ENCODE measurements at places on chromosomes 4 and X. TPM values are rescaled to one million over a fixed set of nuclear protein-coding genes. Genes with fewer than 3 reads are reported as not detected.

DNA sequence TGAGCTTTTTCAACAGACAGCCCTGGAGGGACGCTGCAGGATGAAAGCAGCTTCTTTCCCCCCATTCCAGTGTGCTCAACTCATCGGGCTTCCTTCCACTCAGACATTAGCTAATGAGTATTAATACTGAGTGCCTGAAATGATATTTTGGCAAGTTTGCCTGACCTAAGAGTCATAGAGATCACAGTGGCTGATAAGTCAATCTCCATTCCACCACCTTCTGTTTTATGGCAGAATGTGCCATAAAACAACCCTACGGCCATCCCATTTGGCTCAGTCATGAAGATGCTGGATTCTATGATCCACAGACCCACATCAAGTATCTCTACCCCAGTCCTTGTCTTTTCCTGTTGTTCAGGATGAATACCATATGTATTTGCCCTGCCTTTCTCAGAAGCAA is 48.3 kb upstream of the MAB21L2 start:
- no peak for DNase-seq

- no peak for DNase-seq
These were observed 238.1 kb downstream of the ARAP2 start for GRCh38 chr4:36006226-36006625.

DNA sequence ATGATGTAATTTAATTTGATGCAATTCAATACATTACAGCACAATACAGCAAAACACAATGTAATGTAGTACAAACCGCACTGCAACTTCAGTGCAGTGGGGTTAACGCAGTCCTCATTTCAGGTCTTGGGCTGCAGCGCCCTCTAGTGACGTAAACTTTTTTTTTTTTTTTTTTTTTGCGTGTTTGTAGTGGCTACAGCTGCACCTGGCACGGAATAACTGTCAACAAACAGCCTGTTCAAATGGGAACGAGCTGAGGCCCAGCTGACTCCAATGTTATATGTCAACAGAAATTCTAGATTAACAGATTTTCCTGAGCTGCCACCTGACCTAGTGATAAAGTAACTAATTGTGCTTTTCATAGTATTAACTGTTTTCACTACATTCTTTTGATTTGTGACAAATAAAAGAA is 33.5 kb upstream of the RASSF6 start:
- peak; percentile 78 for DNase-seq

DNA sequence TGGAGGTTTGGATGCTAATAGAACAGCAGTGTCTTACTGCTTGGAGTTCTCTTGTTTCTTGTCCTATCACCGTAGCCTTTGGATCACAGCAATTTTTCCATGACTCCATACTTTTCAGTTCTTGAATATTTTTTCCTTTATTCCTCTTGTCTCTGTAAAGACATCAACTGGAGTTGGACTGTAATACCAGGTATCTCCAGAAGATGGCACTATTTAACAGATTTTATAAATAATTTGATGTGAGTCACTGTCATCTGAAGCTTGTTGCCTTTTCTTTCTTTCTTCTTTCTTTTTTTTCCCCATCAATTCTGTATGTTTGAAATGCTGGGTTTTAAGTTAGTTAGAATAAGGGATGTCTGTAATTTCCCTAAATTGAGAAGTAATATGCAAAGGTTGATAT is 24.1 kb downstream of the HPRT1 start:
- DNase-seq = peak; percentile 73

- no peak for DNase-seq
These were observed 331.9 kb upstream of the GALNT7 start for GRCh38 chr4:172836661-172837060.

- no peak for DNase-seq
These were observed 212.7 kb downstream of the SLIT2 start for GRCh38 chr4:20464381-20464780.

- DNase-seq = no peak
These were observed 63.0 kb downstream of the GPC3 start for GRCh38 chrX:133922390-133922771.

DNA sequence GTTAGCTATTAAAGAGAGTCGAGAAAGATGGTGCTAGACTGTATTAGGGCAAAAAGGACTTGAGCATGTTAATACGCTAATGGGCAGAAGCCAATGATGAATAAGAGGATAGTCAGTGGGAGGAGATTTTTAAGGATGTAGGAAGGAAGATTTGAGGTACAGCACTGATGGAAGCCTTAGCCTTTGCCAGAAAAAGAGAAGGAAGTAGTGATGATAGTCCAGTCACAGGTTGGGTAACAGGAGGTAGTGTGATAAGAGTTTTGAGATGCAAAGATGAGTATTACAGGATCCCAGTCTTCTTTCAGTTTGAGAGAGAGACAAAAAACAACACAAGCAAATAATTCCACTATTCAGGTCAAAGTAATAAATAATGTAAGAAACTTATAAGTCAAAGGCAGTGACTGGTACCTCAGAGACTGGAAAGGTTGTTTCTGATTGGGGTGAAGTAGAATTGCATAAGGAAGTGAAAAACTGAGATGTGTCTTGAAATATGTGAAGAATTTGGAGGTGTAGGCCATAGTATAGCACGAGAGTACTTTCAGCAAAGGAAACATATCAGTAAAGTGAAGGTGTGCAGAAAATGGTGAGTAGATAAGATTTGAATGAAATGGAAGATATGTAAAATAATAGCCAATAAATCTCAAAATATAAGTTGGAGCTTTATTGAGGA is 22.1 kb upstream of the NDNF start:
- DNase-seq = no peak

DNA sequence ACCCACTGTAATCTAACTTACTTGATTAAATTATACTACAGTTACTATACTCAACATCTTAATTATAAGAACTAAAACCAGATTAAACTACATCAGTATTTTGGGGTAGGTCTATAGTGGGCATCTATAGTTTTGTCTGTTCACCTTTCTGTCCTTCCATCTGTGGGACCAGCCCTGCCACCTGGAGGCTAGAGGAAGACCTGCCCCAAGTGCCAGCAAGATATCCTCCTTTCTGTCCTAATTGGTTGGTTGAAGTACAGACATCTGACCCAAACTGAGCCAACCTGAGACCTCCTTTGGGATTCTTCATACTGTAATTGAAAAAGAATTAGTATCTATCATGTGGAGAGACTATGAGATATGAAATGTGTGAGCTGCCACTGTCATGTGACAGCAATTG is 172.2 kb upstream of the TLL1 start:
- no peak for DNase-seq

GRCh38 chr4:155076256-155076785 is 132.1 kb upstream of the NPY2R start:
- DNase-seq = peak; percentile 39

GRCh38 chrX:9656277-9656676 is 109.4 kb downstream of the GPR143 start:
- peak; percentile 89 for DNase-seq

BEND2 gene
- not detected for total RNA-seq

ASB5 gene
- 94.7 TPM for total RNA-seq

UGT2B11 gene
- total RNA-seq = 0.13 TPM

CENPVL1 gene
- total RNA-seq = not detected

HSFX3 gene
- 1.0 TPM for total RNA-seq
